ENCODE measurements at places on chromosomes 4 and X. TPM values are rescaled to one million over a fixed set of nuclear protein-coding genes. Genes with fewer than 3 reads are reported as not detected.

SH3TC1 gene
- 4.7 TPM for total RNA-seq

GAGE2A gene
- not detected for total RNA-seq

ADAM29 gene
- total RNA-seq = 0.17 TPM

PGAM4 gene
- not detected for total RNA-seq

- no peaks in the 10 kb centered on the region for H3K27me3 ChIP-seq
- no peak overlapping the region for H3K27ac ChIP-seq
These were observed 16.5 kb upstream of the ALB start for GRCh38 chr4:73387552-73387951.

GRCh38 chrX:28133763-28134162 is 152.5 kb upstream of the DCAF8L1 start:
- DNase-seq = no peak
- H3K27ac ChIP-seq = no peak overlapping the region
- no peaks in the 10 kb centered on the region for H3K36me3 ChIP-seq
- no peaks in the 10 kb centered on the region for H3K4me1 ChIP-seq

DNA sequence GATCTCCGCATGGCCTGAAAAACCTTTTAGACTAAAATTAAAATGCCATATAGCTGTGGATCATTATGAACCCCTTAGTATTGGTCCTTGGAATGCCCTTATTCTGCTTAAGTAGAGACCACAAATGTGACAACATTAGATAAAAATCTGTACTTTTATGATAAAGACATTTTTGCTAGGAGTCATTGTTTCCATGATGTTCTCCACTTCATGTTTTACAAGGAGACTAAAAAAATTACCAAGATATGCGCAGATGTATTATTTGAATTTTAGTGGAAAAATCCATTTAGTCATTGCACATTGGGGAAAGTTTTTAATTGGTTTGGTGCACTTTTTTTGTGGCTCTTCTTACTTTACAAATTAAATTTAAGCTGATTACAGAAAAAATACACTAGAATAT is 85.1 kb upstream of the HPRT1 start:
- DNase-seq = no peak
- H3K4me1 ChIP-seq = peaks cover 10% of the 10 kb centered on the region
- H3K4me3 ChIP-seq = peak overlapping the region; percentile 66
- H3K27me3 ChIP-seq = no peaks in the 10 kb centered on the region
- no peaks in the 10 kb centered on the region for H3K36me3 ChIP-seq

DNA sequence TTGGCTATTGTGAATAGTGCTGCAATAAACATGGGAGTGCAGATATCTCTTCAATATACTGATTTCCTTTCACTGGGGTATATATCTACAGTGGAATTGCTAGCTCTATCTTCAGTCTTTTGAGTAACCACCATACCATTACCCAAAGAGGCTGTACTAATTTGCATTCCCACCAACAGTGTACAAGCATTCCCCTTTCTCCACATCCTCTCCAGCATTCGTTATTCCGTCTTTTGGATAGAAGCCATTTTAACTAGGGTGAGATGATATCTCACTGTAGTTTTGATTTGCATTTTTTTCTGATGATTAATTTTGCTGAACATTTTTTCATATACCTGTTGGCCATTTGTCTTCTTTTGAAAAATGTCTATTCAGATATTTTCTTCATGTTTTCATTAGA is 110.3 kb downstream of the PRDM5 start:
- no peaks in the 10 kb centered on the region for H3K27me3 ChIP-seq
- no peak for DNase-seq
- no peak overlapping the region for H3K27ac ChIP-seq
- no peak overlapping the region for H3K4me3 ChIP-seq
